ENCODE measurements at places on chromosomes 3 and 15.

- no peak for DNase-seq
These were observed 272.5 kb upstream of the LYSMD4 start for GRCh38 chr15:100005715-100006114.

- DNase-seq: peak; percentile 71
These were observed 27.6 kb downstream of the TBC1D2B start for GRCh38 chr15:78049691-78050440.

GRCh38 chr3:184761976-184762375, 50.0 kb upstream of the VPS8 start:
- DNase-seq: no peak

DNA sequence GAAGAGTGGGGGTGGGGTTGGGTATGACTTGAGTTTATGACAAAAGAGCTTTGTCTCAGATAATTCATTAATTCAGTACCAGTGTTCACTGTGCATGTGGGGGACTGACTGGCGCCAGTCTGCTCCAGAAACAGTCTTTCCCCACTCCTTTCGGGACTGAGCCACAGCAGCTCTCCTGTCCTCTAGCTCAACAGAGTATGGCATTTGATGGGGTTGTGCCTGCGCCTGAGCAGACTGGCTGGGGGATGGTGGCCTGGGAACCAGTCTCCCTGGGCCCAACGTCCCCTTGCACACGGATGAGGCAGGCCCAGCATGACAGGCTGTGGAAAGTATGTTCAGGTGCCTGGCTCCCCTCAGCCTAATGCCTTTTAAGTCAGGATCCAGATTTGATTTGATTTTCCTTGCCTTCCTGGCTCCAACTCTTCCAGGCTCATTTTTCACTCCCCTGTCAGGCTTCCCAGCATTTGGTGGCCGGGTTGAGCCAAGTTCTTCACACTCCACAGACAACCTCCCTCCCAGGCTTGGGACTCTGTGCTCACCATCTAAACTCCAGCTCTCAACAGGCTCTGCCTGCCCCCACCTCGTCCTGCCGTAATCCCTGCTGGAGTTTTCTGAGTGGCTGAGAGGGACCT, 105.0 kb downstream of the MYLK start:
- no peak for DNase-seq

DNA sequence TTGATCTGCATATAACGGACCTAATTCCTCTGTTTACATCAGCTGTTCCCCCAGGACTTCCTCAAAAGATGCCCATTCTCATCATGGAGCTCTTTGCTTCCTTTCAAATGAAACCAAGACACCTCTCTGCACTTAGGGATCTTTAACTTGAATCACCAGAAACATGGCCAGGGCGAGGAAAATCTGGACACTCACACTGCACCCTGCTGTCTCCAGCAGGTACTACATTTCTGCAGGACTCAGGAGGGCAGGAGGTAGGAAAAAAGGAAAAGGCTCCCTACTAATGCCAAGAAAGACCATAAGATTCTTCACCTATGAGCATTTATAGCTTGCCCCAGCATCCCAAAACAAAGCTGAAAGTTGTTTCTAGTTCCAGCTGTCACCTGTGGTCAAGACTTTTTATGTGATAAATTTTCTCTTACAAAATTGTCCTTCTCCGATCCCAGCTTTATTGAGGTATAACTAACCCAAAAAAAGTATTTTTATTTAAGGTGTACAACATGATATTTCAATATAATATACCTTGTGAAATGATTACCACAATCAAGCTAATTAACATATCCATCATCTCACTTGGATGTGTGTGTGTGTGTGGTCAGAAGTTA, 87.3 kb upstream of the C15orf61 start:
- peak; percentile 52 for DNase-seq

- no peak for DNase-seq
These were observed 55.4 kb downstream of the CCNL1 start for GRCh38 chr3:157104521-157104920.

GRCh38 chr3:137692803-137693431, 71.2 kb upstream of the SOX14 start:
- DNase-seq: peak; percentile 26

DNA sequence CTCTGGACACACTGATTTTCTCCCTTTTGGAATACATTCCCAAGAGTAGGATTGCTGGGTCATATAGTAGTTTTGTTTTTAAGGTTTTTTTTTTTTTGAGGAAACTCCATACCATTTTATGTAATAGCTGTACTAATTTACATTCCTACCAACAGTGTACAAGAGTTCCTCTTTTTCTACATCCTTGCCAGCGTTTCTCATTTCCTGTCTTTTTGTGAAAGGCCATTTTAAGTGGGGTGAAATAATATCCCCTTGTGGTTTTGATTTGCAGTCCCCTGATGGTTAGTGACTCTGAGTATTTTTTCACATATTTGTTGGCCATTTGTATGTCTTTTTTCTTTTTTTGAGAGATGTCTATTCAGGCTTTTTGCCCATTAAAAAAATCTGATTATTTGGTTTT, 1205.5 kb downstream of the ROBO1 start:
- DNase-seq: no peak

All from GM10248 (cell line).